ENCODE measurements at places on chromosomes 5 and 9.
A peak's percentile ranks its signal among the peaks of the same experiment; 100 is the strongest.

GRCh38 chr5:2129568-2130272 lies 247.0 kb upstream of the IRX4 start:
- DNase-seq = no peak

GRCh38 chr5:160486573-160486972 lies 64.9 kb downstream of the PTTG1 start:
- no peak for DNase-seq

GRCh38 chr9:94879230-94879629 lies 152.7 kb downstream of the AOPEP start:
- DNase-seq = no peak

DNA sequence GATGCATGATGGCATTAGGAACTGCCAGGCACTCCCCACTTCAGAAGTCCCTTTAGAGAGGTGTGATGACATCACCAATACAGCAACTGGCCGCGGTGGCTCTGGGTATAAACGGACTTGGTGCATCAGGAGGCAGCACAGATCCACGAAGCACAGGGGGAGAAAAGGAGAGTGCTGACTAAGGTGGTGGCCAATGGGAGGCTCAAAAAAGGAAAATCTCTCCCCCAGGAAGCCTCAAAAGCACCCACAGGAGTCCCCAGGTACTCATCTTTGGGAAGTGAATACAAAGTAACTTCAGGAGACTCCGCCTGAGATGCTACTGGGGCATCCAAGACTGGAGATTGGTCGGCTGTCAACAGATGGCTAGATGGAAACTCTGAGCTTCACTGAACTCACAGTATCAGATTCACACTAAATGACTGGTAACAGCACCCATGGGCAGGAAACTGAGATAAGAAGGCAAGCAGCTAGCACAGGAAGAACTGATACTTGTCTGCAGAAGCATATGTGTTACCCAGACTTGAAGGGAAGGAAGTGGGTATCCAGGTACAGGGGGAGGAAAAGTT lies 7.6 kb downstream of the TTC39B start:
- DNase-seq = peak; percentile 37

DNA sequence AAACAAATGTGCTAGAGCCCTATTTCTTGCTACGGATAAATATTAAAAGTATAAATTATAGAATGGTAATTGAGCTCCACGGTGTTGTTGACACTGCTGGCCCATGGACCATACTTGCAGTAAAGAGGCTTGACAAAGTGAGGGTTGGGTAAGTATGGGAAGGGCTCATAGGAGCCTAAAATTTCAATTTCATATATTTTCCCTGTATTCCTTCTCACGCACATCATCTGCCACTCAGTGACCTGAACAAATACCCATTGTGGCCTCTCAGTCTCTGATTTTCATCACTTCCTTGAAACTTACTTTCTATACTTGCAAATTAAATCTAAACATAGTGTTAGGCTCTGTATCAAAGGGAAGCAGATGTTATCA lies 116.5 kb downstream of the PIK3R1 start:
- DNase-seq = no peak

GRCh38 chr5:151622367-151623088 lies 31.4 kb upstream of the FAT2 start:
- no peak for DNase-seq

- DNase-seq = no peak
Observed at GRCh38 chr5:125655156-125655555, 768.1 kb upstream of the GRAMD2B start.

DNA sequence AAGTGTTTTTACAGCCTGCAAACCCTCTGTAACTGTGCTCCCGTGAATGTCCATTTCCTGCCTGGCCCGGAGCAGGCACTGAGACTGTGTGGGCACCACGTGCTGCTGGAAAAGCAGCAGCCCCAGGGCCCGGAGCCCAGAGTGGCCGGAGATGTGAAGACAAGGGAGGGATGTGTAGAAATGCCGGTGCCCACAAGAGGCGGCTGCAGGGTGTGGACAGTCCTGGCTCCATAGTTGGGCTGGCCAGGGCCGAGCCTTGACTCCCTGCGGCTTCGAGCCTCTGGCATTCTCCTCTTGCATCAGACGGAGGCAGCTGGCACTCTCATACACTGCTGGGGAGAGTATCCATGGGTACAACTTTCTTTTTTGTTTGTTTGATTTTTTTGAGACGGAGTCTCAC lies 13.2 kb upstream of the GFPT2 start:
- no peak for DNase-seq

DNA sequence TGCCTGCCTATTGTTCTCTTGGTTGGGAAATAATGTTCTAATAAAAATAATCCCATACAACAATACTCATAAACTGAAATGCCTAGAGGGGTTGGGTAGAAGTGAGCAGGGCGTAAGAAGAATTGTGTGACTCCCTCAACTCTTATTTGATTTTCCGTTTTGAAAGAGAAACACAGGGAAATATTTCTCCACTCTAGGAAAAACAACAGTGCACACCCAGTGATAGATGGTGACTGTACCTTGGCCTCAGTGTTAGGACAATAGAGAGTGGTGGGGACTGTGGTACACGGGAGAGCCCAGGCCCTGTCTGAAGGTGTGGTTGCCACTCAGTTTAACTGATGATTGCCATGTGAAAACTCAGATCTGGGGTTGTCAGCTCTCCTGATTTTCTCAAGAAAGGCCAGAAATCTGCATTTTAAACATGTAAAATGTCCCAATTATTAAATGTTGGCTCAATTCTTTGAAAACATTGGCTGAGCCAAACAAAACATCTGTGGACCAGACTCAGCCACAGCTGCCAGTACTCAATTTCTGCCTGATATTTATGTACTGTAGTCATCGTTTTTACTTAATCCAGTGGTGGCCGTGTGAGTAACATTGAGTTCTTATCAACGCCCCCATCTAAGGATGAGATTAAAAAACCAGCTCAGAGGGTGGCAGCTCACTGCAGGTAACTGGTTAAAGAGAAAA lies 103.8 kb upstream of the ZNF618 start:
- no peak for DNase-seq

DNA sequence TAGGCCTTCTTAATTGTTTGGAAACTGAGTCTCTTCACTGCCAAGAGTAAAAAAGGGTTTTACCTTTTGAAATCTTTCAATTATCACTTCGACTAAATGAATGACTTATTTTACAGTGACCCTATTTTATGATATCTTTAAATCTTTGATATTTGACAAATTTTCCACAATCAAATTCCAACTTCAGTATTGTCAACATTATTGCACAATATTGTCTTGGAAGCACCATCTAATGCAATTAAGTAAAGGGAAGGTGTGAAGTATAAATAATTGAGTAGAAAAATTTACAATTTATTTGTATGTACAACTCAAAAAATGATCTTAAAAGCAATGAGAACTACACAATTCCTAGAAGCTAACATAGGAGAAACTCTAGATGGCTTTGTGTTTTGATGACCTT lies 49.2 kb downstream of the GABRA6 start:
- no peak for DNase-seq

DNA sequence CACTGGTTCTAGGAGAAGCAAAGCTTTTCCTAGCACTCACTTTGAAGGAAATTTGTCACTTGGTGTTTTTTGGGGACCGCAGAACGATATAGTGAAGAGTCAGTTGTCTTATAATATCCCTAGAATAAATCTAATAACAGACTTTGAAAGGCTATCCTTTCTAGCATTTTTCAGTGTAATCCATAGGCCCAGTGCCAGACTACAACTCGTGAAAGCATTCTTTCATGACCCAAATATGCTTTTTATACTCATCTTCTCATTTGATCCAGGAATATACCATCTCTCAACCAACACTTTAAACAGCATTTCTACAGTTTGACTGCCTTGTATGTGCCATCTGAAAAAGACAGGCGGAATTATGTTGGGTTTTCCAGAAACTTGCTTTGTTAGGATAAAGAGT lies 104.0 kb downstream of the ERCC6L2 start:
- DNase-seq = no peak

DNA sequence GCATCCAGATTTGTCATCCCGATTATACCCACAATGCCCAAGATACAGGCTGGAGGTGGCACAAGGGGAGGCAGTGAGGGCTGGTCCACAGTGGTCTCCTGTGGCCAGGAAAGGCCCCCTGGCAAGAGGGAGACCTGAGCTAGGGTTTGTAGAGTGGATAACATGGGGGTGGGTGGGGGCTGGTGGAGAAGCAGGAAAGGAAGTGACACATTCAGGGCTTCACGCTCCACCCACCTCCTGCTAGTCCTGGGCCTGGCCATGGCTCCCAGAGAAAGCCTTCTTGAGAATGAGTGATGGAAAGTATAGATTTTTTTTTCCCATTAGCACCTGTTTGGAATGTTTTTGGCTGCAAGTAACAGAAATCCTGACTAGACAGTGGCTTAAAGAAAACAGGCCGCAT lies 81.3 kb downstream of the ANKRD33B start:
- DNase-seq = no peak

GRCh38 chr5:135269199-135269598 lies 129.8 kb downstream of the MACROH2A1 start:
- no peak for DNase-seq

DNA sequence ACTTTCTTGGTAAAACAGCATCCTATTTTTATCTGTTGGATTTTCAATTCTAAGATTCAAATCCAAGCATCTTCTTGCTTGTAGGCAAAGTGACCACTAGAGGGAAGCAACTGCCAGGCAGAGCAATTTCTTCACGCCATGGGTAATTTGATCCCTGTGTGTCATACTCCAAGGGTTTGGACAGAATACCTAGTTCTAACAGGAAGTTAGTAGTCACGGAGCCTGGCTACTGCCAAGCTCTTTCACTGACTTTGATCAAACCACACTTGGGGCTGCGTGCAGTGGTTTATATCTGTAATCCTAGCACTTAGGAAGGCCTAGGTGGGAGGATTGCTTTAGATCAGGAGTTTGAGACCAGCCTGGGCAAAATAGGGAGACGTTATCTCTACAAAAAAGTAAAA lies 473.6 kb upstream of the TNC start:
- no peak for DNase-seq

- no peak for DNase-seq
Observed at GRCh38 chr5:37715361-37715760, 124.5 kb downstream of the GDNF start.

GRCh38 chr9:99748266-99748665 lies 73.4 kb upstream of the NR4A3 start:
- DNase-seq = no peak

- no peak for DNase-seq
Observed at GRCh38 chr5:131460867-131461572, 174.0 kb downstream of the RAPGEF6 start.
